Thoracic aorta (tissue), 2 donors: ENCODE measurements at places on chromosomes 11 and 22.
A peak's percentile ranks its signal among the peaks of the same experiment; 100 is the strongest.

DNA sequence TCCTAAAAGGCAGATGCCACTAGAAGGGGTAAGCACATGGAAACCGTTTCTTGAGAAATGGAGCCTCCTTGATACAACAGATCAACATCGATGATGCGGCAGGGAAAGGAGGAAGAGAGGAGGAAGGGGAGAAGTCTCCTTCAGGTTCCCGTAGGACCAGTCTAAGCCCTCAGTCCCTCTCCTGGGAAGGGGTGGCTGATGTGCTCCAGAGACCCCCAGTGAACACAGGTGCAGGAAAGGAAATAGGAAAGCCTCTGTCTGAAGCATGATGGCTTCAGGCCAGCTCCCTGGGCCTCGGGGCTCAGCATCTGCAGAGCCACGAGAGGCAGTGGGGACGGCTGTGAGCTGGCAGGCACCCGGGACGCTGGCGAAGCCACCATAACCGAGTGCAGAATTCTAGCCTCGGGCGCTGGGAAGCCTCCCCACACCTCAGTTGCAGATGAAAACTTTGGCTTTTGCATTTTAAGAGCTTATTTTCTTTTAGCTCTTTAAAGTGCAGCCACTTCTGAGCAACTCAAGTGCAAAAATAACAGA lies 1.8 kb downstream of the SPATA19 start:
- DNase-seq: no peak

- DNase-seq: no peak
Measured at GRCh38 chr11:31690041-31690440, 121.1 kb downstream of the PAX6 start.

- DNase-seq: no peak
Measured at GRCh38 chr11:35419184-35419829, at the start of gene SLC1A2. Gene SLC1A2, minus strand, starts transcription at chr11:35419558. Its CDS starts 592 bp downstream, at chr11:35418966.

GRCh38 chr11:48093323-48093722 lies 113.0 kb downstream of the PTPRJ start:
- no peak for DNase-seq

- DNase-seq: no peak
Measured at GRCh38 chr11:110989428-110990133, 255.9 kb upstream of the POU2AF2 start.

DNA sequence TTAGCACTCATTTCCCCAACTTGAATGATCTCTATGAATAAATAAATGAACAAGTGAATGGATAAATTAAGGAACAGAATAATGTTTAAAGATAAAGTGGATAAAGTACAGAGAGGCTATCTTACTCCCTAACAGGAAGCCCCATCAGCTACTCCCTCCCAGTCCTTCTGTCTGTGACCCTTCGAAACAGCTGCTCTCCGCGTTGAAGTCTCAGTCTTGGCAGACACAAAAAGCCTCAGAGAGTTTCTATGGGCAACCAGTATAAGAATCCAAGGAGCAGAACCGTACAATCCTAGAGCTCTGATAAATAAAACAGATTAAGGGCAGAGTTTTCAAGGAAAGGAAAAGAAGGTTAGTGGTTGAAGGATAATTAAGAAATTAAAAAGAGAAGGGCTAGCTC lies 35.0 kb downstream of the GUCY1A2 start:
- DNase-seq: no peak

GRCh38 chr11:113974741-113975470 lies at the start of gene HTR3A:
Gene HTR3A, plus strand, starts transcription at chr11:113975108. Its CDS starts 218 bp downstream, at chr11:113975326.
- no peak for DNase-seq

DNA sequence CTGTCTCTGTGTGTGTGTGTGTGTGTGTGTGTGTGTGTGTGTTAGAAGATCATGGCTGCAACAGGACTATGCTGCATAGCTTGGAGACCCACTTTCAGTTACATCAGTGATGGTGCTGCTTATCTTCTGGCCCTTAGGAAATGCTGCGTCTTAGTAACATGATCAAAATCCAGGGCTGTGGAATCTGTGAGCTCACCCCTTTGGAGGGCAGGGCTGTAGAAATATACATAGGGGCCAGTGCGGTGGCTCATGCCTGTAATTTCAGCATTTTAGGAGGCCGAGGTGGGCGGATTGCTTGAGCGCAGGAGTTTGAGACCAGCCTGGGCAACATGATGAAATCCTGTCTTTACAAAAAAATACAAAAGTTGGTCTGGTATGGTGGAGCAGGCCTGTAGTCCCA lies 151.5 kb upstream of the RASSF10 start:
- DNase-seq: no peak

- DNase-seq: no peak
Measured at GRCh38 chr22:37162221-37163095, 12.7 kb upstream of the IL2RB start.

GRCh38 chr11:61715867-61716266 lies 35.7 kb downstream of the DAGLA start:
- no peak for DNase-seq

DNA sequence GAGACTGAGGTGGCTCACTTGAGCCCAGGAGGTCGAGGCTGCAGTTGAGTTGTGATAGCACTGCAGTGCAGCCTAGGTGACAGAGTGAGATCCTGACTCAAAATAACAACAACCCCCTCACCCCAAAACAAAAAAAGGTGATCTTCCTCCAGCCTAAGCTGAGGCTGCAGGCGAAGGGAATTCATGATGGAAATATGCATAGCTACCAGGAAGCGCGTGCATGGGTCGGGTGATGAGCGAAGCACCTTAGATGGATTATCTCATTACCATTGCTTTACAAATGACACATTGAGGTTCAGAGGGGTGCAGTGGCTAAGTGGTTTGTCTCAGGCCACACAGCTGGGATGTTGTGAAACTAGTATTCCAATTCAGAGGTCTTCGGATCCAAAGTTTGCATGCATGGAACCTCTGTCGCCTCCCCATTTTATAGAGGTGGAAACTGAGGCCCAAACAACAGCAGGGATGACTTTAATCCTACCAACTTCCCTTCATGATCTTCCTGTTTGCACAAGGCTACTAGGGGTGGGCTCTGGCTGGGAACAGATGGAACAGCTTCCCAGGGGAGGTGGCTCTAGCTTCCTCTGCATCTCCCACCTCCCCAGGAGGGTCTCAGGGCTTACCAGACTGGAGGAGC lies 4.6 kb downstream of the SLC29A2 start:
- DNase-seq: no peak

GRCh38 chr11:61011229-61011870 lies 39.9 kb downstream of the CD6 start:
- no peak for DNase-seq

DNA sequence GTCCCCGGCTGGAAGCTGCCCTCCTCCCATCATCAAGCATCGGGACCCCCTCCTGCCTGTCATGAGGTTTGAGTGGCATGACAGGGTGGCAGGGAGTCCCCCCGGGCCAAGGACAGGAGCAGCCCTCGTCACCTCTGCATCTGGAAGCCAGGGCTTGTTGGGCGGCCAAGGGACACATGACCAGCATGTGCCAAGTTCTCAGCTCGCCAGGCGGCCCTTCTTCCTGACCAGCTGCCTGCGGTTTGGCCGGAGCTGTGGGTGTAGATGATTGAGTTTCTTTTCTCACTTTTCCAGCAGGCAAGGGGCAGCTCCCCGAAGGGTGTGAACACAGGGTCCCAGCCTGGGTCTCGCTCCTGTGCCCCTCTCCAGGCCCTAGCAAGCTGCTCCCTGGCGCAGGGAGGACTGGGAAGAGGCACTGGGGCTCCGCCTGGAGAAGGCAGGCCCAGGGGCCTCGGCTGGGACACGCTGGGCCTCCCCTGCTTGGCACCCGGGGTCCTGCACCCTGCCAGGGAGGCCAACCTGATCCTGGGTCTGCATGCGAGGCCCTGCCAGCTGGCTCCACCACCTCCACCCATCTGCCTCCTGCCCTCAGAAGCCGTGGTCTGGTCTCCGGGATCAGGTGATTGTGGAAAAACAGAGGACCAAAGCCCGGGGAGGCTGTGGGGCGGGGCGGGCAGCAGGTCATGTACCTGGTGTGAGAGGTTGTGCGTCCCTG lies 13.4 kb downstream of the ARHGAP8 start:
- no peak for DNase-seq

DNA sequence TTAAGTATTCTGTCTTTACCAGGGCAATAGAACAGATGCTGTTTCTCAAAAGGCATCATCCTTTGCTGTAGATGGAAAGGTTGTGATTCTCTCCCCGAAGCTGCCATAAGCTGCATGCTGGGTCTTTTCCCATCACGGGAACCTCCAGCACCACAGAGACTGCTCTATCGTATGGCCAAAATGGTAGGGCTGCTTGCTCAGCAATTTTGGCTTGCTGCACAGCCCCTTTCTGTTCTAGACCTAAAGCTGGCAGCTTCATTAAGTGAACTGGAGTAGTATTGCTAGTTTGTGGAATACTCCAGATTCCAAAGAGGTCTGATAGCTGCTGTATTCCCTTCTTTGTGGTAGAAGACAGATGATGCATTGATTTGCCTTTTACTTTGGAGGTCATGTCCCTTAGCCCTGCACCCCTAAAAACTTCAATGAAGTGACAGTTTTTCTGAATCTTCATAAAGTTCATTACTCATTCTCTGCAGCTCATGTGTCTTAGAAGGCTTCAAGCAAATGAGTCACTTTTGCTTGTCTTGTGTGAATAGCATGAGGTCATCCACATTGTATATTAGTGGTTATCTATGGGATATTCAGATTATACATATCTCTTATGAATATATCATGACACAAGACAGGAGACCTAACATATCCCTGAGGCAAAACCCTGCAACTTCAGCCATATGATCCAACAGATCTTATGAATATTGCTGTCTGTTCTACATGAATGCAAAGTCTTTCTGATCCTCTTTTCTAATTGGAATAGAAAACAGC lies 245.3 kb downstream of the FAM76B start:
- no peak for DNase-seq

DNA sequence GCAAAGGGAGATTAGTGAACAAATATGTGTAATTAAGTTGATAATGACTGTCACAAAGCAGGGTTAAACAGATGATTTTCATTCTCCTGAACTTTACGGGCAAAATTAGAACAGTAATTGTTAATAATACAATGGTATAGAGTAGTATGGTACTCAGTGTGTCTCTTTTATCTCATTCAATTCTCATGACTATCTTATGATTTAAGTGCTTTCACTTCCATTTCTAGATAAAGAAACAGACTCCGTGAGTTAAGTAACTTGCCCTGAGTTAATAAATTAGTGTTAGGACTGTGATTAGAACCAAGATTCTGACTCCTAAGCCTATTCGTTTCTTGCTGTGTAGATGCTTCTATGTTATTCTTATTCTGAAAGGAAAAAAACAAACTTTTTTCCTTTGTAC lies 22.0 kb downstream of the PIH1D2 start:
- DNase-seq: no peak

DNA sequence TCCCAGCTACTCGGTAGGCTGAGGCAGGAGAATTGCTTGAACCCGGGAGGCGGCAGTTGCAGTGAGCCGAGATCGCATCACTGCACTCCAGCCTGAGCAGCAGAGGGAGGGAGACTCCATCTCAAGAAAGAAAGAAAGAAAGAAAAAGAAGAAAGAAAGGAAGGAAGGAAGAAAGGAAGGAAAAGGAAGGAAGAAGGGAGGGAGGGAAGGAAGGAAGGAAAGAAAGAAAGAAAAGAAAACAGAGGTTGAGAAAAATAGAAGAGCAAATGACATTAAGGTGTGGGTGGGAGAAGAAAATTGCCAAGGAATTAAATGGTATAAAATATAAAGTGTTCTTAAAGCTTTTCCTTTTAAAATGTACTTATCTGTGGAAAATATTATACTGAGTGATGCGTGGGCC lies 49.9 kb downstream of the AHNAK start:
- DNase-seq: no peak

DNA sequence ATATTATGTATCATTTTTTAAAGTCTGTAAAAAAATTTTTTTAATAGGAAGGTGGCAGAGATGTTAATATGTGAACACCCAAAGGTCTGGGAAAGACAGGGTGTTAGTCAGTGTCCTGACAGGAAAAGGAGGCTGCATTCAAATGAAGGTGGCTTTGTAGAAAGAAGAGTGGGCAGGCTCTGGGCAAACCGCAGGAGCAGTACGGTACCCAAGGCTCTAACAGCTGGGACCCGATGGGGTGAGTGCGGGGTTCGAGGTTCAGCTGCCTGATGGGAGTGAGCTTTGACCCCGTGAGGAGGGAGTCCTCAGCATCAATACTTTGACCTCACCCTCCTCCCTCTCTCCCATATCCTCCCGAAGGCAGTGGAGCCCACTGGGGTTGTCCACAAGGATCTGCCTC lies 142.5 kb downstream of the C11orf91 start:
- DNase-seq: no peak

DNA sequence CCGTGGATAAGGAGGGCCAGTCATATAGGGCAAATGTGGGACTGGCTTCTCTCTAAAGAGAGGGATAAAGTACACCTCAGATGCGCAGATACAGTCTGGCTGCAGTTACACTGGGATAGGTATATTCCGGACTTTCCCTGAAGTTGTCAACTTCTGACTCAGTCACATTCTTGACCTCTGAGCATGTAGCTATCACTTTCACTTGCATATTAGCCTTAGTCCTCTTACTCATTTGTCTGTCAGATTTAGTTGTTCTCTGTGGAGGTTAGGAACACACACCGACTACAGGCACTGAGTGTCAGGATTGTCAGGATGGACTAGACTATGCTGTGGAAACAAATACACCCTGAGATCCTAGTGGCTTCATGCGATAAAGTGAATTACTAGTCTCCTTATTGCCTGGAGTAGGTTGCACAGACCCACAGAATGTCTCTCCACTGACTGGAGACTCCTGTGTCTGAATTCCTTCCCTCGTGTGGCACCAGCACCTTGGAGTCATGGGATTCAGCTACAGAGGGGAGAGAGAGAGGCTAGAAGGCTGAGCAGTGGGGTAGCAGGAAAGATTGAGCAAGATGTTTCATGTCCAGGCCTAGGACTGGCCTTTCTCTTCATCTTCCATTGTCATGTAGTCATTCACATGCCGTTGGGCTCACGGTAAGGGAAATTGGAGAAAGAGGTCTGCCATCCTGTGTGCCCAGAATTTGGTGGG lies 654.3 kb downstream of the NTM start:
- DNase-seq: no peak

DNA sequence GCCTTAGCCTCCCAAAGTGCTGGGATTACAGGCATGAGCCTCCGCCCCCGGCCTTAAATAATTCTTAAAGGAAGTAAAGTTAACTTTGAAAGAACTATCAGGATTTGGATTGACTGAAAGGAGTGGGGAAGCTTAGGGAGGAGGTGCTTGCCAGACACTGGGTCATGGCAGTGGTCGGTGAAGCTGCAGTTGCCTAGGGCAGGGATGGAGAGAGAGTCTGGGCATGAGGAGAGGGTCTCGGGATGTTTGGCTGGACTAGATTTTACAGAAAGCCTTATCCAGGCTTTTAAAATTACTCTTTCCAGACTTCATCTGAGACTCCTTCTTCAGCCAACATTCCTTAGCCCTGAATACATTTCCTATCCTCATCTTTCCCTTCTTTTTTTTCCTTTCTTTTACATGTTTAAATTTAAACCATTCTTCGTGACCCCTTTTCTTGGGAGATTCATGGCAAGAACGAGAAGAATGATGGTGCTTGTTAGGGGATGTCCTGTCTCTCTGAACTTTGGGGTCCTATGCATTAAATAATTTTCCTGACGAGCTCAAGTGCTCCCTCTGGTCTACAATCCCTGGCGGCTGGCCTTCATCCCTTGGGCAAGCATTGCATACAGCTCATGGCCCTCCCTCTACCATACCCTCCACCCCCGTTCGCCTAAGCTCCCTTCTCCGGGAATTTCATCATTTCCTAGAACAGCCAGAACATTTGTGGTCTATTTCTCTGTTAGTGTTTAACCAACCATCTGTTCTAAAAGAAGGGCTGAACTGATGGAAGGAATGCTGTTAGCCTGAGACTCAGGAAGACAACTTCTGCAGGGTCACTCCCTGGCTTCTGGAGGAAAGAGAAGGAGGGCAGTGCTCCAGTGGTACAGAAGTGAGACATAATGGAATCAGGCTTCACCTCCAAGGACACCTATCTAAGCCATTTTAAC lies at the start of gene NNMT:
TSS of gene NNMT (plus strand) at position 724 of the 929 bp plus-strand sequence. CDS start at position 882, 158 bp downstream.
- peak; percentile 67 for DNase-seq
